ENCODE measurements at places on chromosomes 2 and 18. TPM values are rescaled to one million over a fixed set of nuclear protein-coding genes. Genes with fewer than 3 reads are reported as not detected.

DNA sequence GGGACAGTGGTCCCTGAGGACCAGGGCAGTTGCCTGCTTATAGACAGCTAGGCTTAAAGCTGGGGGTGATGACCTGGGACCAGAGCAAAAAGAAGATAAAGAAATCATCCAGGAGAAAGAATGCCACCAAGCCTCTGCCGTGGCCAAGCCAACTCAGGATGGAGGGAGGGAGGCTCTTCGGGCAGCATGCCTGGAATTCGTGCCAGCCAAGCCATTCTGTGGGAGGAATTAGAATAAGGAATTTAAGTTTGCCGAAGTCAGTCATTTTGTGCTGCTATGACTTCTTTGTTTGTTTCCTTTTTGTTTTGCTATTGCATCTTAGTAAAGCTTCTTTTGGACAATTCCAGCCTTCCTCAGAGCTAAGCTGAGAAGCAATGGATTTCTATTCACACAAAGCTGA, 124.1 kb downstream of the EN1 start:
- DNase-seq, result no peak

MRPL19 gene
- 22.9 TPM for total RNA-seq

- DNase-seq, result no peak
Observed at GRCh38 chr2:133690780-133691179, 122.5 kb upstream of the NCKAP5 start.

FARP2 gene
- 29.4 TPM for total RNA-seq

- no peak for DNase-seq
Observed at GRCh38 chr2:39529836-39530235, 92.8 kb upstream of the MAP4K3 start.

IRS1 gene
- total RNA-seq, result under 0.01 TPM

NXPH2 gene
- not detected for total RNA-seq

DNA sequence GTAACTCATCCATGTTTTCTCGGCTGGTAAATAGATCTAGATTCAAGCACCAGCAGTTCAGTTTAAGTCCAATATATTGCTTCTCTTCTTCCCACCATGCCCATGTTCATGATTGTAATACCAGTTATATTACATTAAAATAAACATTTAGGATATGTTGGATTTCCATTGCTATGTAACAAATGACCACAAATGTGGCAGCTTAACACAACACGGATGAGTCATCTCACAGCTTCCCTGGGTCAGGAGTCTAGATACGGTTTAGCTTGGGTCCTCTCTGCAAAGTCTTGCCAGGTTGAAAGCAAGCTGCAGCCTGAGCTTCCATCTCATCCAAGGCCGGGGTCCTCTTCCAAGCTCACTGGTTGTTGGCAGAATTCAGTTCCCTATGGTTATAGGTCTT, 39.4 kb upstream of the SMAD2 start:
- no peak for DNase-seq

- DNase-seq, result no peak
Observed at GRCh38 chr18:26190506-26190905, 35.7 kb upstream of the TAF4B start.

FOXI3 gene
- total RNA-seq, result not detected
